ENCODE measurements at places on chromosomes 11 and 22.

- no peak for DNase-seq
Measured at GRCh38 chr11:46475926-46476545, 84.5 kb upstream of the CHRM4 start.

DNA sequence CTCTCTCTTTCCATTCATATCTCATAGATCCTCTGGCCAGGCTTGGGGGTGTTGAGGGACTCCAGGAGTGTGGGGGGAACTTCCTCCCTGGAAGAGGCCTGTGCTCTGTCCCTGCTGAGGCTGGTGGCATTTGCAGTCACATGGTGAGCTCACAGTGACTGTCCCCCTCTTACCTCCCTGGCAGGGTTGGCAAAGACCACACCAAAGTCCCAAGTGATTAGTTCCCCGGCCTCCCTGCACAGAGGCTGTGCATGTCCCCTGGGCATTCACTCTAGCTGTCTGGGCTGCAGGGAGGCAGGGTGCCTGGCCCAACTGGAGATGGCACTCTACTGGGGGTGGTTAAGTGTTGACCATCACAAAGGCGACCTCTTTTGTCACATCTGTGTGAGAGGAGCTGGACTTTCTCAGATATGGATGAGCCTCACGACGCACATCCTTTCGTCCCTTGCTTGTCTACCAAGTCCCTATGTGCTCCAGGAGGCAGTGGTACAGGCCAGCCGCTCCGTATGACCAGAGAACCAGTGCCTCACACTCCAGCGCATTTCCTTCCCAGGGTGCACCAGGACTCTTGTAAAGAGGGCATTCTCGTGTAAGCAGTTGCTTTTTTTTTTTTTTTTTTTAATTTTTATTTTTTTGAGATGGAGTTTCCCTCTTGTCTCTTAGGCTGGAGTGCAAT lies 8.8 kb downstream of the TANGO2 start:
- DNase-seq, result no peak

GRCh38 chr11:130177782-130178181 lies 18.2 kb downstream of the ST14 start:
- no peak for DNase-seq

DNA sequence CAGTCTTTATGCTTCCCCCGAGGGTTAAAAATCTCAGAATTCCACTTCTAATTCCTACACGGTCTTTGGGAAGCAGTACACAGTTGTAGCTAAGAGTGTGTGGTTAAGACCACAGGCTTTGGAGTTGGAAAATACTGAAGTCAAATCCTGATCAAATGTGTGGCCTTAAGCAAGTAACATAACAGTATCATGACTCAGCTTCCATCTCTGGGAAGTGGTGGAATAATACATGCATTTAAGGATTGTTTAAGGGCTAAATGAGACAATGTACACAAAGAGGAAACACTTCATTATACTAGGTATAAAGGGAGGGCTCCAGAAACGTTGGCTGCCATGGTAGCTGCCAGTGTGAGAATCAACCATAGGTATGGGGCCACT lies 71.5 kb downstream of the FAT3 start:
- DNase-seq, result no peak

DNA sequence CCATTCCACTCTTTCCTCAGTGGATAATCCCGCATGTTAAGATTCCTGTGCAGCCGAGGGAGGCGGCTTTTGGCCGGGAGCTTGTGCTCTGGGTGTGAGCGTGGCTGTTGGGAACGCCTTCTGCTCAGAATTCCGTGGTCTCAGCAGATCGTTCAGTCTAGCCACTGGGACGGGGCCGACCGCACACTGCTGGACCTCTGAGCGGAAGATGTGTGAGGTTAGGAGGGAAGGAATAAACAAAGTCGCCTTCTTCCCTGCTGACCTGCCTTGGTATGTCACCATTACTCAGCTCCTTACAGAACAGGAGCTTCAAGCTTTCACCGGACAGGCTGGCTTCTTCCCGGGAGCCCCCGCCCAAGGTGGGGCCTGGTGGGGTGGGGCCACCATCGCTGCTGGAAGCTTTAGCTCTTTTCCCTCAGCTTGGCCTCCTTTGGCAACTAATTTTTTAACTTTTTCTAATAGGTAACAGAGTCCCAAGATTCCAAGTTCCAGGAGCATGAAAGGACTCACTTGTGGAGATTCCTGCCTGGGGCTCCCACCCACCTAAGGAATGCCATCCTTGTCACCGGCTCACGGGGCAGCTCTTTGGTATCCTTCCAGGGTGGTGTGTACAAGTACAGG lies 22.5 kb upstream of the SEPTIN5 start:
- peak; percentile 53 for DNase-seq

DNA sequence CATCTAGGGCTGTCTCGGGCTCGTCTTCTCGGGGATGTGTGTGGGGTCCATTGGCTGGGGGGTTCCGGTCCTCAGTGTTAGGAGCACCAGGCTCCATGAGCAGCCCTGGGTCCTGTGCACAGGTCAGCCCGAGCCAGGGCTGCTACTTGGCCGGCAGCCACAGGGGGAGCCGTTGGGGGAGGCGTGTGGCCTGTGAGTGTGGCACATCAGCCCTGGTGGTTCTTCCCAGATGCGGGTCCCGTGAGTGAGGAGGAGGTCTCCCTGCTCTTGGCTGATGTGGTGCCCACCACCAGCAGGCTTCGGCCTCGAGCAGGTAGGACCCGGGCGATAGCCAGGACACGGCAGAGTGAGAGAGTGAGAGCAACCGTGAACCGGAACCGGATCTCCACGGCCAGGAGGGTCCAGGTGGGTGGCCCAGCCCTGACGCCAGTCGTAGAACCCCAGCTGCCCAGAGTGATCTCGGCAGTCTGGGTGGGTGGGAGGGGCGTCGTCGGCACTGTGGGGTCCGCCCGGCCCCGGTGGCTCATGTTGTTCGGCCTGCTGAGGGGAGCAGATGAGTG lies 18.5 kb downstream of the IRF7 start:
- no peak for DNase-seq

DNA sequence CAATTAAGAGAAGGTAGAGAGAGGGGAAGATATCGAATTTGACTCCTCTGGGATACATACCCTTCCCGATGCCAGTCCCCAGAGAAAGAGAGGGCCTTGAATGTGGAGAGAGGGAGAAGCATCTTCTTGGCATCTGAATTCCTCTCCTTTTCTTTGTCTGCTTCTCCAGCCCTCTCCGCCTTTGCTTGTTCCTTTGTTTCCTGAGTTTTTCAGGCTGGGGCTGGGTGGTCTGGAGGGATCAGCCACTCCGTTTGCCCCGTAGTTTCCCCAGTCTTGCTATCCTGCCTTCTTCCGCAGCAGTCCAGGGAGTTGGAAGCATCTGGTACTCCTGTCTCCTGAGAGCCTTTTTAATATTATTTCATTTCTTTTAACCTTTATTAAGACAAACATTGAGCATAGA lies 107.1 kb upstream of the CADM1 start:
- DNase-seq, result no peak

DNA sequence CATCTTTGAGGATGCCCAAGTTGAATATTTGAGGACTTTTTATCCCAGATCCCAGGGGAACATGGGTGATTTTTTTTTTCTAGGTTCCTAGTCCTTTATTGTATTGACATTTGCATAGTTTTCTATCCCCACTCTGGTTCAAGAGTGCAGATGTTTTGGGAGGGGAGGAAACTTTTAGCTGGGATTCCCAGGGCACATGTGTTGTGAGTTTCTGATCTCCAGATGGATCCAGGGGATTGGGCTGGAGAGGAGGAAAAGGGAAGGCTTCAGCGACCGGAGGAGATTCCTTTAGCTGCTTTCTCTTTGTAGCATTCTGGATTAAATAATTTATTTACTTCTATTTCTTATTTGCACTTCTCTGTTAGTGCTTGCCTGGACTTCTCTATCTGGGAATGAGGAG lies 14.7 kb upstream of the SORL1-AS1 start:
- no peak for DNase-seq

GRCh38 chr11:85045716-85046115 lies 581.4 kb downstream of the DLG2 start:
- DNase-seq, result no peak

- no peak for DNase-seq
Measured at GRCh38 chr11:2265396-2265795, 5.0 kb downstream of the ASCL2 start.

- DNase-seq, result no peak
Measured at GRCh38 chr11:9386901-9387300, 2.4 kb downstream of the IPO7 start.

DNA sequence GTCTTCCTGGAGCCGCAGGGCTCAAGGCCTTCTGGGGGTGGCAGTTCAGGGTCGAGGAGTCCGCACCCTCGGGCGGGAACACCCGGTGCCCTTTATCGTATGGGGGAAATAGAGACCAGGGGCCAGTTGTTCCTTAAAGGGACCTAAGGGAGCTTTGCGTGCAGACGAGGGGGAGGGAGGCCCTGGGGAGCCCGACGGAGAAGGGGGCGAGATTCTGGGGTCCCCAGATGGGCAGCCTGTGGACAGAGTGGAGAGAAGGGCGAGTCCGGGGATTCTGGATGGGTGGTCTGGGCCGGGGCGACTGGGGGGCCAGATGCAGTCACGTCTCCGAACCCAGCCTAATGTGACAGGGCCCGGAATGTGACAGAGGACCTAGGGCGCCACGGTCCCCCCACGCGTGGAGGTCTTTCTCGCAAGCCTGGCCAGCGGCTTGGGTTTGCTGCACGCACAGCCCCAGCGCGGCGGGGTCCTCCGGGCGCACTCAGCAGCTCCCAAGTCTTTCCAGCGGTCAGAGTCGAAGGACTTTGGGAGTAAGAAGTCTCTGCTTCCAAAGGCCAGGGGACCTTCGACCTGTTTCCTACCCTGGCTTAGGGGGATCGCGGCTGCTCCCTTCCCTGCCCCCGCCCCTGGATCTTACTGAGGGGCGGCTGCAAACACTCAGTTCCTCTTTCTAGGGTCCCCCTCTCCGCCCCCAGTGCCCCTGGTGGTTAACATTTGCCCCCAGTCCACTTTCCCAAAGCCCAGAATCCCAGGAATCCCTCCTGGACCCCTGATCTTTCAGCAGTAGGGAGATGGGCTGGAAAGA lies 547 bp downstream of the TUBA8 start:
- no peak for DNase-seq

GRCh38 chr11:3635641-3636375 lies 6.0 kb downstream of the ART5 start:
- DNase-seq, result no peak

DNA sequence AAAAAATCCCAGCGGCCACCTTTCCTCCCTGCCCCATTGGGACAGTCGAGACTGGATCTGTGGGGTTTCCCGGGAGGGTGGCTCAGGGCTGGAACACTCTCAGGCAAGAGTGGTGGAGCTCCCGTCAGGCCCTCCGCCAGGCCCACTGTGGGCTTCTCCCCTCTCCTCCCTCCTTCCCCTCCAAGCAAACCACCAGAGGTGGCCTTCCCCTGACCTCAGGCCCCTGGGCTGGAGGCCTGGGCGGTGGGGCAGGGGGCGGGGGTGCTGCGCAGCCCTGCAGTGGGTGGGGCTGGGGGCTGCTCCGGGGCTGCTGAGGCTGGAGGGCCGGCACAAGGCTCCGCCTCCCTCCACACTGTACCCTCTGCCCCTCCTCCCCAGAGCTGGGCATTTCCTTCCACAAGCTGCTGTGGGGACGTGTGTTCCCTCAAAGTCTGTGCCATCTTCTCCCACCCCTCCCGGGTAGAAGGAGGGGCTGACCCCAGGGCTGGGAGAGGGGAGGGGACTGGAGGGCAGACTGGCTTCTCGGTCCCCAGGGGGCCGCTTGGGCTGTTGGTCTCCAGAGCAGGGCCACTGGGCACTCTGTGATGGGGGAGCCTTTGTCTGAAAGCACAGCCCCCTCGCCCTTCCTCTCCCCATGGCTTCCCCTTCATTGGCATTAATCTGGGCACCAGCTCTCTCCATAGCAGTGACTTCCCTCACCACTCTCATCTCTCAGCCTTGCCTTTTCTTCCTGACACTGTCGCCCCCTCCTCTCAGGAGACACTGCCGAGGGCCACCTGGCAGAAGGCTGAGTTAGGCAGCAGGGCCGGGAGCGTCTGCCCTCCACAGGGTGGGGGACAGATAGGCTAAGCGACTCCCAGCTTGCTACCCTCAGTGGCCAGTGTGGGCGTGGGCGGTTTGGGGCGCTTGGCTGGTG lies 7.1 kb downstream of the RCOR2 start:
- peak; percentile 47 for DNase-seq

DNA sequence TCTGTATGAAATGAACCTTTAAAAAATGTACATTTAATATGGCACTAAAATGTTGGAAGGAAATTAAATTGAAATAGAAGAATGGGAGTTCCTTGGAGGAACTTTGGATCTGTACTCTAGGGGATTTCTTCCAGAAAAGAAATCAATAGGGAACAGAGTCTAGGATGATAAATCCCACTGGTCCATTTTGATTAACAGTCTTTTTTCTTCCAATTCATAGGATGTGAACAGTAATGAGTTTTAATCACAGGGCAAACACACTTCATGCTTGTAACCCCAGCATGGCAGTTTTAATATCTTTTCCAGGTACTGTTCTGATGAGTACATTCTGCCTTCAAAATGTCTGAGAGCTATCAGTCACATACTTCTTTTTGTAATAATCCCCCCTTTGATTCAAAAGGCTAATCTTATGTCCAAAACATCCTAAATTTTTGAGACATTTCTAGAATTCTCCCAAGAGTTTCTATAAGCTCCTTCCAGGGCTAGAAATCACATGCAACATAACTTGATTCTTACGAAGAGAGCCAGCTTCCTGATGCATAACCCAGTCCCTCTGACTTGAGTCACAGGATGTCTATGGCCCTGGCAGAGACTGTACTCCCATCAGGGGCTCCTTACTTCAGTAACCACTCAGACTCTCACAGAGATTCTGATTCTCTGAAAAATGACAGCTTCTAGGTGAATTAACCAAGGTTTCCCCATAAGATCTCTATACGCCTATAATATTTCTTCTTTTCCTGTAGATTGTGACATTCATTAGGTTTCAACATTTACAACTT lies 112.9 kb downstream of the SLC36A4 start:
- DNase-seq, result no peak
